HS-27A (cell line): ENCODE measurements at places on chromosomes 16 and 17.

DNA sequence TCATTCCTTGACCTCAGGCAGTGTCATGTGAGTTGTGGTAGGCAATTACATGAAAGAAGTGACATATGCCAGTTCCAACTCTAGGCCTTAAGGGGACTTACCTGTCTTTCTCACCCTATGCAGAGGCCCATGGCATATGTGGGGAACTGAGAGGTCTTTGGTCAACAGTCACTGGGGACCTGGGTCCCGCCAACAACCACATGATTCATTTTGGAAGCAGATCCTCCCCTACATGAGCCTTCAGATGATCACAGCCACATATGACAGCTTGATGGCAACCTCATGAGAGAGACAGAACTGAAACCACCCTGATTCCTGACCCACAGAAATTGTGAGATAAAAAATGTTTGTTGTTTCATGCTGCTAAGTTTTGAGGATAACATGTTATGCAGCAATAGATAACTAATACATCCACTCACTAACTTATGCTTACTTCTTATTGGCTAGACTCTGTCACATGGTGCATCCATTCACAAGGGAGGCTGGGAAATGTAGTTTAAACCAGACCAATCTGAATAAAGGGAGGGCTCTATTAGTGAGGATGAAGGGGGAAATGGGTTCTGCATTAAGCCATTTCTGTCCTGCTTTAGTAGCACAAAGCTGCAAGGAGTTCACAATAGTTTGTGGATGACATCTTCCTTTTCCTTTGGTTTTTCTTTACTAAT lies 298.2 kb downstream of the HAPSTR1 start:
- DNase-seq: no peak

GRCh38 chr17:53819956-53820355 lies 2.8 kb upstream of the KIF2B start:
- DNase-seq: no peak

GRCh38 chr17:8468127-8468526 lies 32.4 kb downstream of the NDEL1 start:
- DNase-seq: no peak

- DNase-seq: no peak
Measured at GRCh38 chr16:55233464-55233863, 90.5 kb upstream of the IRX6 start.

GRCh38 chr17:61467416-61468262 lies 15.4 kb downstream of the TBX4 start:
- DNase-seq: no peak

GRCh38 chr16:56836410-56837230 lies 28.4 kb upstream of the SLC12A3 start:
- no peak for DNase-seq

DNA sequence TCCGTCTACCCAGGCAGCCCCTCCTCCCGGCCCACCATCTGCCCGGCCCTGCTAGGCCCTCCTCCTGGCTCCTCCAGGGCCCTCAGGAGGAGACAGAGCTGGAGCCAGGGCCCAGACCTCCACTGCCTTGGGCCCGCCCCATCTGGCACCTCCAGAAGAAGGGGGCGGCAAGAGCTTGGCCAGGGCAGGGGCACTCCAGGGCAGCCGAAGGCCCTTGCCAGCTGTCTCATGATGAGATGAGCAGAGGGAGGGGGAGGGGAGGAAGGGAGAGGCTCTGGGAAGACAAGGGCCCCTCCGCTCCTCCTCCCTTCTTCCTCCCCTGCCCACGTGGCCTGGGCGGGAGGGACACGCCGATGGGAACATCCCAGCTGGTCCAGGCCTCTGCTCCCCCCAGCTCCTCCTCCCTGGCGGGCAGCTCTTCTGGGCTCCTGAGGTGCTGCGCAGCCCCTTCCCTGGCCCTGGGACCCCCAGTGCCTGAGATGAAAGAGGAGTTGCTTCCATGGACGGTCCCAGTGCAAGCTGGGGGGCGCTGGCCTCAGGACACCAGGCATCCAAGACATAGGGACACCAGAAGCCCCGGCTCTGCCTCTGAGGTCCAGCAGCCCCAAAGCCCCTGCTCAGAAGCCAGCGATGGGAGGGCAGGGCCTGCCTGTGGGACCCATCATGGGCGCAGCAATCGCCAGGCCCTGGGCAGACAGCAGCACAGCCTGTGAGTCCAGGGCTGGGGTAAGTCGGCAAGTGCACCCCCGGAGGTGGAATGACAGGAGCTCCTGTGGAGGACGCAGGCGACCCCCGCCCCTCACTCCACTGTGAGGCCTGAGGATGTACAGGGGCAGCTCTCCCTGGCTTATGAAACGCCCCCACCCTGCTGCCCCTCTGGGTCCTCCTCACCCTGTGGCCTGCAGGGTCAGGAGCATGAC lies 23.6 kb upstream of the ENPP7 start:
- DNase-seq: no peak

DNA sequence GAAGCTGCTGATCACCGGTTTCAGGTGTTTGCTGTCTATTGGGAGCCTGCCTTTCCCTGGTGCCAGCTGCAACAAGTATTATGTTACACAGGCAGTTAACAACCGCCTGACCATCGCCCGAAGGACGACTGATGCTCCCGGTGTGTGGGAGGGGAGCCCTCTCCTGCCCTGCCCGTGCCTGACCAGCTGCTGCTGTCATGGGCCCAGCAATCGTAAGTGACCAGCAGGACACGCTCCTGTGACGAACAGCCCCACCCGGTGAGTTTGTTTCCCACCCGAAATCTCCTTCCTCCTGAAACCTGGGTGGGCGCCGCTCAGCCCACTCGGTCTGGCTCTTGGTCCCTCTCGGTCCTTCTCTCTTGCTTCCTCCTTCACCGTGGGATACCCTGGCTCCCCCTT lies 17.9 kb upstream of the UBE2I start:
- no peak for DNase-seq

GRCh38 chr17:18966831-18967624 lies 15.1 kb downstream of the SLC5A10 start:
- DNase-seq: no peak

- peak; percentile 70 for DNase-seq
Measured at GRCh38 chr16:59698346-59699020, 964.4 kb upstream of the GOT2 start.

- DNase-seq: no peak
Measured at GRCh38 chr17:78230996-78231935, at the start of gene TMEM235. TSS of gene TMEM235 (plus strand) at chr17:78231631. CDS start at chr17:78232024, 393 bp downstream.

- no peak for DNase-seq
Measured at GRCh38 chr17:57242148-57242547, 14.2 kb upstream of the MSI2 start.

- DNase-seq: no peak
Measured at GRCh38 chr17:61253937-61254574, 145.6 kb upstream of the TBX2 start.

- DNase-seq: no peak
Measured at GRCh38 chr16:56945847-56946527, 14.0 kb downstream of the HERPUD1 start.

DNA sequence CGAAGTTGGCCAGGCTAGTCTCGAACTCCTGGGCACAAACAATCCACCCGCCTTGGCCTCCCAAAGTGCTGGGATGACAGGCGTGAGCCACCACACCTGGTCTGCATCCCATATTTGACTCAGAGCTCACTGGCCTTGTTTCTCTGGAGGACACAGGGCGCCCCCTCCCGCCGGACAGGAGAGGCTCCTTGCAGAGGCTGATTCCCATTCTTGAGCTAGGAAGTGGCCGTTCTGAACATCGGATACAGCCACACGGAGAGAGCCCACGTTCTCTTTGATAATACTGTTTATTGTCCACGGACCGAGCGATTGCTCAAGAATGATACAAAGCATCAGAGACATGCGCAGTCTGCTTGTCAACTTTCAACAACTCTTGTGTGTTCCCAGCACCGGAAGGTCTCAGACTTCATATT lies 12.1 kb upstream of the USP36 start:
- DNase-seq: no peak

DNA sequence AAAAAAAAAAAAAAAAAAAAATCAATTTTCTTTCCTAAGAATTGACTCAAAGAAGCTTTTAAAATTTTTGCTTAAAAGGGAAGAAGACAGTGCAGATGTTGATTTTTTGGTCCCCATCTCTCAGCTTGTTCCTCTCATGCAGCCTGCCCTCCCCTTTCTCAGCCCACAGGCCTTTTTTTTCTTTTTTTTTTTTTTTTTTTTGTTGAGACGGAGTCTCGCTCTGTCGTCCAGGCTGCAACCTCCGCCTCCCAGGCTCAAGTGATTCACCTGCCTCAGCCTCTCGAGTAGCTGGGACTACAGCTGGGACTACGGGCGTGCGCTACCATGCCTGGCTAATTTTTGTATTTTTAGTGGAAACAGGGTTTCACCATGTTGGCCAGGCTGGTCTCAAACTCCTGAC lies 17.7 kb downstream of the YPEL2 start:
- DNase-seq: no peak

- DNase-seq: no peak
Measured at GRCh38 chr17:2690165-2691068, 21.1 kb downstream of the CLUH start.

GRCh38 chr17:21095735-21096134 lies 31.0 kb upstream of the DHRS7B start:
- DNase-seq: no peak

GRCh38 chr17:35740997-35741931 lies 9.8 kb downstream of the RASL10B start:
- DNase-seq: no peak

GRCh38 chr16:65548470-65548869 lies 426.6 kb upstream of the CDH11 start:
- no peak for DNase-seq

DNA sequence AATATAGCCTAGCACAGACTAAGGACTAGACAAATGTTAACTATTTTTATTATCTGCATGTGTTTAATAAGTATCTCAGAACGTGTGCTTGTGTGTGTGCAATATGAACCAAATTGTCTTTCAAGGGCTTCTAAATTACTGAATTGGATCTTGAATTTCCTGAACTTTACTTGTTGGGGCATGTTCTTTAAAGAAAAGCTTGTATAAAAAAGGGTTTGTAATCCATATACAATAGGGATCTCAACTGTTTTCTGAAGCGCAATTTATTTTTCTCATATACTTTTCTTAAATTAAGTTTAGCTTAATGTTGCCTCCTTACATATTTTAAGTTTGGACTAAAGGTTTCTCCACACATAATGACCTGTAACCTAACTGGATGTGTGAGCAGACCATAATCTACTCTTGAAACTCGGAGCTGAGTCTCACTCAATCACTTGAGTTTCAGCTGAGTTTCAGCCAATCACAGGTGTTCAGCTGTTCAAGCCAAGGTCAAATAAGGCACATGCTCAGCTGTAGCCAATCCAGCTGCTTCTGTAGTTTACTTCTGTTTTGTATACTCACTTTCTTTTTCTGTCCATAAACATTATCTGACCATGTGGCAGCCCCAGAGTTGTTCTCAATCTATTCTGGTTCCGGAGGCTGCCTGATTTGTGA lies 72.3 kb downstream of the CDK5R1 start:
- no peak for DNase-seq

DNA sequence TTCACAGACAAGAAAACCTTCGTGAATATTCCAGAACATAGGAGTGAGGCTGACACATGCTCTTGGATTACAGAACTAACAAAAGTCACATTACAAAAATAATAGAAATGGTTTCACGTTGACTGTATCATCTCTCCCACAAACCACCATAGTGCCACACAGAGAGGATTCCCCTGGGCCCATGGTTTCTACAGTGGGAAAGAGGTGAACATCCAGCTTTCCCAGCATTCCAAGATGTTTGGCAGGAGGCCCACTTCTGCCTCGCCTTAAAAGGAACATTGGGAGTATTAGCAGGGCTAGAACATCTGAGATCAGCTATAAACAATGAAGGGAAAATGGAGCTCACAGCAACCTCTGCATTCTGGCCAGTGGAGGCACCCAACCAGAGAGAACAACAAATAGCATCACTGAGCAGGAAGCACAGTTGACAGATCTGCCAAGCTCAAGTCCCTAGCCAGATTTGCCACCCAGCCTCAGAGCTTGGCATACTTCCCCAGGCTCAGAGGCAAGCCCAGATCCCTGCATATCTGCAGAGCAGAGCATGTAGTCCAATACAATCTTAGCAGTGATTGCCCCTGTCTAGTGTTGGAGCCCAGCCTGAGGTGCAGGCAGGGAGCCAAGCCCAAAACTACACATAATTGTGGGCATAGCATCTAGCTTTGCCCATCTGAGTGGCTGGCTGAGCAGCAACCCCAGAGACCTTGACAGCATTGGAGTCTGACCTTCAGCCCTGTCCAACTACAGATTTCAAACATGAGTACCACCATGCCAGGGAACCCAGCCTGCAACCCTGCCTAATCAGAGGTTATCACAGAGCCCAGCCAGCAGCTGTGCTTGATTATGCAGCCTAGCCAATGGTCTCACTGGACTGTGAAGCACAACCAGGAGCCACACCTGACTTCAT lies 260.4 kb downstream of the CEP112 start:
- peak; percentile 14 for DNase-seq

DNA sequence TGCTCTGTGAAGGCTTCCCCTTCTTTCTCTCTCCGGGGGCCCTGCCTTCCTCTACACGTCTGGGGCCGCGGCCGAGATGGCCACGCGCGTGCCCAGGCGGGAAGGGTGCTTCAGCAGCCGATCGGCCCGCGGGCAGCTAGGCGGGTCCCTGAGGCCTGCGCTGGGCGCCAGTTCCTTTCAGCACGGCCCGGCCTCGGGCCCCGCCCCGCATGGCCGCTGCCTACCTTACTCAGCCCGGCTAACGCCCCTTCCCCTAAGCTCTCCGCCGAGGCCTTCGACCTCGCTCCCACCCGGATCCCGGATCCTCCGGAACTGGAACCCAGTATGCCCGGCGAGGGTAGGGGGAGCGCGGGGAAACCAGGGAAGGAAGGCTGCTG lies 335 bp downstream of the TMEM11 start:
- no peak for DNase-seq

- DNase-seq: peak; percentile 96
Measured at GRCh38 chr17:19958023-19958422, 19.6 kb downstream of the AKAP10 start.

- DNase-seq: no peak
Measured at GRCh38 chr16:13335879-13336278, 434.5 kb downstream of the SHISA9 start.

- no peak for DNase-seq
Measured at GRCh38 chr17:75271233-75271954, 363 bp upstream of the MIF4GD start.

DNA sequence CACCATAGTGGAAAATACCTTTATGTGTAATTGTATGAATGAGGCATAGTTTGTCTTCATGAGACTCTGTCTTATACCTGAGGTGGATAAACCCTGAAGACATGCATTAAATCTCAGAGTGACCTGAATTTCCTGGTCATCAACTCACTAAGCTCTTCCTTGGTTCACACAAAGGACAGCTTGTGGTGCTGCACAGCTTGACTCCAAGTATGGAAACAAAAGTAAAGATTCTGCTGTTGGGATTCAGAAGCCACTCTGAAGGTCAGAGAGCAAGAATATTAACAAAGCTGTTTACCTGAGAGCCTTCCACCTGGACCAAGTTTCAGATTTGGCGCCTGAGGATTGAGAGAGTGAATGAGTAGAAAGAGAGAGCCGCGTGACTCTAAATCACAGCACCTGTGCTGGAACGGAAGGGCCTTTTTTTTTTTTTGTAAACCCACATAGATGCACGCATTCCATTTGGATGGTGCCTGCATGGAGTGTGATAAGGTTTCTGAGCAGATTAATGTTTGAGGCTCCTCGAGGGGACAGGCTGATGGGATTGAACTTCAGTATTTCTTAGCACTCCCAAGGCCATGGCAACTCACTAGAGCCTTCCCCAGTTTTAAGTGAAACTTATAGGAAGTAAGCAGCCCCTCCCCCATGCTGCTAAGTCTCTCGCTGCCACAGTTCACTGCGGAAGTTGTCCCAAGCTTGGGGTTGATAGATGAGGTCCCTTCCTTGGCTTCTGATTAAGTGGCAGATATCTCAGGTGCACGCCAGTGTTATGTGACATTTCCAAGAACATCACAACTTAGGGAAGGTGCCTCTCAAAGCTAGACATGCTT lies 28.7 kb downstream of the CALB2 start:
- DNase-seq: no peak
